Activated T-helper 1 cell treated with anti-CD3 and anti-CD28 coated beads, Interleukin-2, amount 50 U/mL, for 16 hours (primary cell): ENCODE measurements at places on chromosomes 1 and 21.

- DNase-seq: no peak
These were observed 32.5 kb upstream of the TSPAN2 start for GRCh38 chr1:115121793-115122192.

DNA sequence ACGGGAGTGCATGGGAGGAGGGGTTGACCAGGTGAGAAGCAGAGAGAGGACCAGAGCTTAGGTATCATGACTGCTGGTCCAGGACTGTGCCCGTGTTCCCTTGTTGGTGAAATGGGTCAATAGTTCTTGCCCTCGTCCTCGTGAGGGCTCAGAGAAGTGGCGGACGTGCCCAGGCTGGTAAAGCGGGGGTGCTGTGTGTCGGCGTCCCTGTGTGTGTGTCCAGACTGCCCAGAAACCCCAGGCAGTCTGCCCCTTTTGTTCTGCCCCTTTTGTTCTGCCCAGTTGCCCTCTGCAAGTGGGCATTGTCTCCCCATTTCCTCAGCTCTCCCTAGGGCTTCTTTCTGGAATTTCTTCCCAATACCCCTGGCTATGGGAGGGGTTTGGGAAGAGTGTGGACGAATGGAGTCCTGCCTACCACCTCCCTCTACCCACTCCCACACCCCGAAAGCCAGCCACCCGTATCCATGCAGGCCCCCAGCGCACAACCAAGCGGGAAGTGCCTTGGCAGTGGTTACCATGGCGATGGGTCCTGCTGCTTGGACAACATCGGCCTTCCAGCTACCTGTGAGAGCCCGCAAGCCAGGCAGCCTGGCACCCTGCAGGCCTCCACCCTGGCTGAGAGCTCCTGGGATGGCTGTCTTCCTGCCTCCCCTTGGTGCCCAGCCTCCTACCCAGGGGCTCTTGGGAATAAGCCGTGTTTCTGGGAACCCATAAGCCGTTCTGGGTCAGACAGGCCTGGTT lies 34.7 kb downstream of the ACOT11 start:
- no peak for DNase-seq

DNA sequence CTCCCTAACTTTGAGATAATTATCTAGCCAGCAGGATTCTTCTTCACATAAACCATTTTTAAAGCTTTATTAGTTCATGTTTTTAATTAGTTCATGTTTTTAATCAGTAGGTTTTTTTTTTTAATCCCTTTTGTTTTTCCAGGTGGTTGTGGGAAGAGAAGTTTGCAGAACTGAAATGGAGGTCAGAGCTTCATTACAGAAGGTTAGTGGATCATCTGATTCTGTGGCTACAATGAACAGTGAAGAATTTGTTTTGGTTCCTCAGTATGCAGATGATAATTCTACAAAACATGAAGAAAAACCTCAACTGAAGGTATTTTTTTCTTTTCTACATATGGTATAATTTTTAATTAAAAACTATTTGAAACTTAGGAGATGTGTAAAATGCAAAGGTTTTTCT lies 59.7 kb downstream of the RABGAP1L start:
- DNase-seq: no peak

GRCh38 chr1:215704089-215704860 lies 137.2 kb downstream of the KCTD3 start:
- no peak for DNase-seq

- no peak for DNase-seq
These were observed 365.4 kb downstream of the LTN1 start for GRCh38 chr21:28627261-28627660.

DNA sequence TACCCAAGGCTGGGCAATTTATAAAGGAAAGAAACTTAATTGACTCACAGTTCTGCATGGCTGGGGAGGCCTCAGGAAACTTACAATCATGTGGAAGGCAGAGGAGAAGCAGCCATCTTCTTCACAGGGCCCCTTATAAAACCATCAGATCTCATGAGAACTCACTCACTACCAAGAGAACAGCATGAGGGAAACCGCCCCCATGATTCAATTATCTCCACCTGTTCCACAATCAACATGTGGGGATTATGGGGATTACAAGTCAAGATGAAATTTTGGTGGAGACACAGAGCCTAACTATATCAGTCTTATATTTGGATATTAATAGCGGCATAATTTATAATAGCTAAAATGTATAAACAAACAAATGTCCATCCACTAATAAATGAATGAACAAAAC lies 1123.7 kb upstream of the NCAM2 start:
- DNase-seq: no peak

DNA sequence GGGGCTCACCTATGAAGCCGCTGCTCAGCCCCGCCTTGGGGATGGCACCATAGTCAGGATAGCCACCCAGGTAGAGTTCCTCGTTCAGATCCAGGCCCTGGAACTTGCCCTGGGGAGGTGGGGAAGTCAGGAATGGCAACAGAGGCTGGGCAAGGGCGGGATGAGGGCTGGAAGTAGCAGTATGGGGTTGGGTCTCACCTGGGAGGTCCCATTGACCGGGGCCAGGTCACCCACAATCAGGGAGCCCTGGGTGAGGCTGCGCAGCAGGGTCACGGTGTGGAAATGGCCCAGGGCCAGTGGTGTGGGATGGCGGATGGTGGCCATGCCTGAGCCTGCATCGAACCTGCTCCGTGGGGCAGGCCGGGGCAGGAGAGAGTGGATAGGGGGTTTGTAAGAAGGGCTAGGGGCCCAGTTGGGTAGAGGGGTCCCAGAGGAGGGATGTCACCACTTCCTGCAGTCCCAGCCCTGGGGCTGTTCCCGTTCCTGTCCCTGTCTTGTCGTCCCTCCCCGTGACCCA lies 19.4 kb downstream of the LDLRAD2 start:
- no peak for DNase-seq

GRCh38 chr1:205545991-205546390 lies 41.5 kb downstream of the CDK18 start:
- no peak for DNase-seq

DNA sequence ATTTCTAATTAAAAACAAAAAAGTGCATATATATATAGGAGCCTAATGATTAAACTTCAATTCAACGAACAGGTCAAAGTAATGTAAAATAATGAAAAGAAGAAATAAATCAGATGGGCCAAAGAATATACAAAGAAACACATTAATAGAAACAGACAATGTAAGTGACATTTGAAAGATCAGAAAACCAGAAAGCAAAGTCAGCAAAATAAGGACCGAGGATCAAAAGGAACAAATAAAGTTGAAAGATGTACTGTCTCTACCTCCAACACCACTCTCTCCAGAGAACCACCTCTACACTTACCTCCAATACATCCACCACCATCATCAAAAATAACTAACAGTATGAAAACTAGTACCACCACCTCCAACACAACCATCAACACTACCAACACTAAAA lies 1226.3 kb upstream of the NCAM2 start:
- no peak for DNase-seq

DNA sequence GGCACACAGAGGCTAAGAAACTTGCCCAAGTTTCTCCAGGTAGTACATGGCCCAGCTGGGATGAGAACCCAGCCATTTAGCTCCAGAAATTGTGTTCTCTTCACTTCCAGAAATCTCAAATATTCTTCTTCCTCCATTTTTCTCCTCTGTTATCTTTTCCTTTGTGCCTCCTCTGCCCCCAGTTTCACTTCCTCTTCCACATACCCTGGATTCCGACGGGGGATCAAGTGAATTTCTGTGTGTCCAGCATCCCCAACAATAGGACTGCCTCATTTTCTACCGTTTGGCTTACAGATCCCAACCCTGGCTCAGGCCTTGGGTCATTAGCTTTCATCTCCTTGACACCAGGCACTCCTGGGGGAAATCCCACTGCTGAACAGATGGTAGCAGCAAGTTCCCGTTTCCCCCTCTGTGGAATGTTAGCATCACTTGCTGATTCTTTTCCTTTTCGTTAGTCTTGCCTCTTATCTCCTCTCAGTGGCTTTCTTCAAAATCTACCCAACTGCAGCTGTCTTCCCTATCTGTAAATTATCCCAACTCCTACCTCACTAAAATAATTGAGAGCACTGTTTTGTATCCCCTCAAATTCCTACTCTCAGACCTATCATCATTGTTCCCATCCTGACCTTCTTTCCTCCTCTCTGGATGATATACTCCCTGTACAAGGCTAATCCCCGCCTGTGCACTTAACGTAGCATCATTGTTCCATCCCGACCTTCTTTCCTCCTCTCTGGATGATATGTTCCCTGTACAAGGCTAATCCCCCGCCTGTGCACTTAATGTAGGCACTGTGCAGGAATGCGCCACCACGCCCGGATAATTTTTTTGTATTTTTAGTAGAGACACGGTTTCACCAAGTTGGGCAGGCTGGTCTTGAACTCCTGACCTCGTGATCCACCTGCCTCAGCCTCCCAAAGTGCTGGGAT lies 36.5 kb downstream of the SCCPDH start:
- DNase-seq: no peak

- no peak for DNase-seq
These were observed 10.4 kb downstream of the ITGB3BP start for GRCh38 chr1:63512584-63512983.

DNA sequence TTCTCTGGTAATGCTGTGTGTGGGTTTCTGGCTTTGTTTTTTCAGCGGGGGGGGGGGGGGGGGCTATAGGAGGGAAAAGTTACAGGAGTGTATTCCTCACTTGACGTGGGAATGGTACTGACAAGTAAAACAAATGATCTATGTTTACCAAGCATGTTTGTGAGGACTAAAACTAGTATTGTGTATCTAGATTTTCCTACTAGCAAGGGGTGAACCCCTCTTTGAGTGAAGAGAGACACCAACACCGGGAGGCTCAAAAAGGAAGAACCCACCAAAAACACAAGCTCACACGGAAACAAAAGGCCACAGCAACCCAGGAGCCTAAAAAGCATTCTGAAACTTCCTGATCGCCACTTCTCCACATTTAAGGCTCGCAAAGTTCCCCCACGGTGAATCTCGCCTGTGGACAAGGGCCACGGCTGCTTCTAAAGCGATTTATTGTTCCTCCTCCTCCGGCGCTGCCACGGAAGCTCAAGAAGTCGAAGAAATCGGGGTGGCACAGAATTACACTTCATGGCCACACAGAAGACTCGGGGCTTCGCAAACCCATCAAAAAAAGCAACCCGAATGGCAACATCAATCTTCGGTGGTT lies 703 bp downstream of the PUM1 start:
- no peak for DNase-seq

DNA sequence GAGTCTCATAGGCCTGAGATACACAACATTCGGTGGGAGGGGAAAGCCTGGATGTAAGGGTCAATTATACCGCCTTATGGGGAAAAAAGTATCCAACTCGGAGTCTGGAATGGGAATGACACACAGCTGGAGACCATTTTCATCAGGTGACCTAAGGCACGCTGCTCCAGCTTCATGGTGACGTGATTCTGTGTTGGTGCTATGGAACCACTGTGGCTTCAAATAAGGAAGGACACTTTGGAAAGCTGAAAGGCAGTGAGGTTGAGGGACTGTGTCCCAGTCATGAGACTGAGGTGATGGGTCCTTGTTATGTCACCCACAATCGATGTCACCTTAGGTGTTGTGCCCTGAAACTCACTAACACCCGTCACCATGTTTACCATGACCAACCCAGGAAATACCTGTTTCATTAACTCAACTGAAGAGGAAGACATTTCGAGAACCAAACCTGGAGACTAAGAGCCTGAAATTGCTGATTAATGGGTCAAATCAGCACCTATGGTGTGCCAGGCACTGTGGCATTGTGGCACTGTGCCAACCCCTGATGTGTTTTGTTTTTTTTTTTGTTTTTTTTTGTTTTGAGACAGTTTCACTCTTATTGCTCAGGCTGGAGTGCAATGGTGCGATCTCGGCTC lies 54.5 kb downstream of the IRF2BP2 start:
- DNase-seq: no peak

DNA sequence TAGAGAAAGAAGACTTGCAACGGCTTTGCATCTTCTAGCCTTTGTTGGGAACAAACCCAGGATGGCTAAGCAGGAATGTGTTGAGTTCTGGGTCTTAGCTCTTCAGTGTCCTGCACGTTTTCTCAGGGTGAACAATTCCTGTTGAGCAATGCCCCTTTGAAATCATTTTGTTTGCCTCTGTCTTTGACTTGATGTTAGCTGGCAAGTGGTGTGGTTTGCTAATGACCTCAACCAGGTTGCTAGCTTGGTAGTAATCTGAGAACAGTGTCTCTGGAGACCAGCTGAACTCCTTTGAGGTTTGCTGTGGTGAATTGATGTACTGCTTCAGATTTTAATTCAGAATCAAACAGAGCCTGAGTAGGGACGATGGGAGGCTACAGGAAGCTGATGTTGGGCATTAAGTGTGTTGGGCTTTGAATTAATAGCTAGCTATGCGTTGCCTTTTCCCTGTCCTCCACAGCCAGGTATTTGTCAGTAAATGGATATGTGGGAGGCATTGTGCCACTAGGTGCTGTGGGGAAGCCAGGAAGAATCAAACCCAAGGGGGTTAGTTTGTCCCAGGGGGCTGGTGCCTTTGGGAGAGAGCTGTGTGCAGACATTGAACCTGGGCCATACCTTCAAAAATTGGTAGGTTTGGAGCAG lies 23.3 kb upstream of the SRSF10 start:
- DNase-seq: no peak

- no peak for DNase-seq
These were observed 1.4 kb downstream of the RBBP4 start for GRCh38 chr1:32652244-32652962.

DNA sequence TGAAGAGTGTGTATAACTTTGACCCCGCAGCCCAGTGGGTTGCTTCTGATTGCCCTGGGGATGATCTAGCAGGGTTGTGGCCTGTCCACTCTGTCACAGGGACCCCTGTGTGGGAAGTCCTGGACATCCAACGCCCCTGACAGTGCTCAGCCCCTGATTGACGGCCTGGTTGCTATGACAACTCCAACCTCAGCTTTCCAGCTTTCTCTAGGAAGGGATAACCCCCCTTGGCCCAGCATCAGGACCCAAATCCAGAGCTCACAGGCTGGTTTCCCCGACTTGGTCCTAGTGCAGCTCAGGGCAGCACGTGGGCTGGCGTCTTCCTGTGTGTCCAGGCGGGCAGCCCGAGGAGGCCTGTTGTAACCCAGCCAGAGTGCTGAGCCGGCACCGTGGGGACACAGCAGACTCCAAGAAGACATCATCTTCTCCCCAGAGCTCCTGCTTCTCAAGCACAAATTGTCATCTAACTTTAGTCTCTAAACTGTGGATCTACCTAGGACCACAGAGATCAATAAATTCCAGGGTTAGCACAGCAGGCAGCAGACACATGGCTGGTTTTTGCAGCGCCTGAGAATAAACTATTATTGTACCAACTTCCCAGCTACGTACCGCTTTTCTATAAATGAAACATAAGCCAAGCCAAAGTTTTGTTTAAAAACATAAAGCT lies 18.9 kb upstream of the PDXK start:
- no peak for DNase-seq

- no peak for DNase-seq
These were observed 374.4 kb upstream of the ST6GALNAC5 start for GRCh38 chr1:76492752-76493430.

DNA sequence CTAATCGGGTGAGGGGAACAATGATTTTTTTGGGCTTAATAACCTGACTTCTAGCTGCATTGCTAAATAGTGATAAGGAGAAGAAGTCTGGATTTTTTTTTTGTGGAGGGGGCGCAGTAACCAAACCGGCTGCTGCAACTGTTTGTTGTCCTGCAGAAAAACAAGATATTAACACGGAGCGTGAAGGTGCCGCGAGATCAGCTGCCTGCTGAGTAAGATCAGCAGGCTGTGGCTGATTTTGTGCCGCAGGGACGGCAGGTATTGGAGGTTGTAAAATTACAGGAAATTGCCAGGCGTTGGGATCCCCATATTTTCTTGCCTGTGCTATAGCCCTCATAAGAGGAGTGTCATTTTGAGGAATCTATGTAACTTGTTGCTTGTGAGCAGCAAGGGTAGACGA lies 8.7 kb upstream of the LRRC47 start:
- DNase-seq: no peak
